Brain pericyte (primary cell): ENCODE measurements at places on chromosomes 3 and 15.

DNA sequence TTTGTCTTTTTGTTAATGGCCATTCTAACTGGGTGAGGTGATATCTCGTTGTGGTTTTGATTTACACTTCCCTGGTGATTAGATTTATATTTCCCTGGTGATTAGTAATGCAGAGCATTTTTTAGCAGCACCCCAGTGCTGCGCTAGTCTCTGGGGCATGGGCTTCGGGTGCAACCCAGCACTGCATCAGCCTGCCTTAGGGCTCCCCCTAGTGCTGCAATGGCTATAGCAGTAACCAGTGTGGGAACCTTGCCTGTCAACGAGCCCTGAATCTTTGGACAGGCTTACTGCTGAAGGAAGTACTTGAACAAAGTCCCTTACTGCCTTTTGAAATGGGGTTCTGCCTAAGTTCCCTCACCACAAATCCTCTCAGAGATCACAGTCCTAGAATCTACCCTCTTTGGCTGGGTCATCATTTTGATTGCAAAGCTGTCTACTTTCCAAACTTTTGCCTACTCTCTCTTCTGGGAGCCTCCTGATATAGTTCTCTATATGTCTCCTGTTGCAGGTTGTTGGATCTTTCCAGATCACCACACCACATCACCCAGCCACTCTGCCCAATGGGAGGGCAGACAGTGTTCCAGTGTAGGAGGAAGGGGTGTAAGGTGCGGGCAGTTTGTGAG lies 79.2 kb upstream of the CCNL1 start:
- no peak for DNase-seq

DNA sequence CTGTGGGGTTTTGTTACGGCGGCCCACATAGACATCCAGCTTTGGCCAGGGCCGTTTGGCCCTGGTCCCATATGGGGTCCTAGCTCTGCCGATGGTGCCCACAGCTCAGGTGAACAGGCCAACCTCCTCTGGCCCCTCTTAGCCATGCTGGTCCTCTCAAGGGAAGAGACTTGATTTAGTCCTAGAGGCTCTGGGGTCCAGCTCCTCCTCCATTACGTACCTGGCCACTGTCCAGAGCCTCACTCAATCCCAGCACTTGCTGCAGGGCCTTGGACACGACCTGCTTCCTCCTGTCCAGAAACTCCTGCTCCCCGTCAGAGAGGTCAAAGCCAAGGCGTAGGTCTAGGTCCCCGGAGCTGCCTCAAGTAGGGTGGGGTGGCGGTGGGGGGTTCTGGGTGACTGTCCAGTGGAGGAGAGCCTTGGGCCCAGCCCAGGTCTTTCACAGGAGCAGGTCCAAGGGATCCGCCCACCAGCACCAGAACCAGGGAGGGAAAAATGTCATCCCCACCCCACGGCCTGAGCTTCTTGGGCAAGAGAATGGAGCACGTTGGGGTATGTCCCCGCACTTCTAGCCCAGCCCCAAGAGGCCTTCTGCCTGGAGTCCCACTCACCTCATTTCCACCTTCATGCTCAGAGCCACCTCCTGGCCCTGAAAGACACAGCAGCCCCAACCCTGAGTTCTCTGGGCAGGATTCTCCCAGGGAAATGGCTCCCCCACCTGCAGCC lies 6.8 kb downstream of the PLA2G4F start:
- DNase-seq, result no peak

- no peak for DNase-seq
Observed at GRCh38 chr3:10251006-10251405, 2.7 kb downstream of the TATDN2 start.

GRCh38 chr15:61038910-61039309 lies 190.2 kb downstream of the RORA start:
- no peak for DNase-seq

DNA sequence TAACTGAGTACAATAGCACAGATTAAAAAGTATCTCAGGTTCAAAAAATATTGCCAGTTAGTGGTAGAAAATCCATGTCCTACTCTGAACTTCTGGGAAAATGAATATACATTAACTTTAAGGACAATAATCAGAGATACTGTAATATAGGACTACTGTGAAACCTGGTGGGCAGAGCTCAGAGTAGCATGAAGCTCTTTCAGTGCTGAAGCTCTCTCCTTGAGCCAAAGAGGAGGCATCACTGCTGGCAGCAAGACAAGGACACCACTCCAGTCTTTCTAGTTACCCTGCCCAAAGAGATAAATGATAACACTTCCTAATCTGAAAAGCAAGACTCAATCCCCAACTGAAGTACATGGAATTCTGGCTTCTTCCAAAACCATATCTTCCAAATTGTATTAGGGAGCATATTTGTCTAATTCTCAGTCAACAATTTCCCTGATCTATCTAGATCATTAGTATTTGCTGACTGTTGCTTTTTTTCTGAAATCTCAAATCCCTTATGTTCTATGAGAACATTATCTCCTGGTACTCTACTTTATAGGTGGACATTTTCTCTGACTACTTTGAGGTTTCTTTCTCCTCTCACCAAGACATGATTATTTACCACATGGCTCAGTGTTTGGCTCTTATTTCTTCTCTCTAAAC lies 55.9 kb downstream of the CLDN1 start:
- no peak for DNase-seq

- DNase-seq, result no peak
Observed at GRCh38 chr3:152365766-152366593, 97.3 kb downstream of the MBNL1 start.

- no peak for DNase-seq
Observed at GRCh38 chr3:183254487-183255347, 1.7 kb downstream of the B3GNT5 start.

DNA sequence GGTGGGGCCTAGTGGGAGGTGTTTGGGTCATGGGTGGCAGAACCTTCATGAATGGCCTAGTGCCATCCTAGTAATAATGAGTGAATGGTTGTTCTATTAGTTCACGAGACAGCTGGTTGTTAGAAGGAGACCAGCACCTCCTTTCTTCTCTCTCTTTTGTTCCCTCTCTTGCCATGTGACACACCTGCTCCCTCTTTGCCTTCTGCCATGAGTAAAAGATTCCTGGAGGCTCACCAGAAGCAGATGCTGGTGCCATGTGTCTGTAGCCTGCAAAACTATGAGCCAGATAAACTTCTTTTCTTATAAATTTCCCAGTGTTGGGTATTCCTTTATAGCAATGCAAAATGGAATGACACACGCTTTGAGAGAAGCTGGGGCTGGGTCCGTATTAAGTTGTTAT lies 89.0 kb upstream of the SLC4A7 start:
- no peak for DNase-seq

DNA sequence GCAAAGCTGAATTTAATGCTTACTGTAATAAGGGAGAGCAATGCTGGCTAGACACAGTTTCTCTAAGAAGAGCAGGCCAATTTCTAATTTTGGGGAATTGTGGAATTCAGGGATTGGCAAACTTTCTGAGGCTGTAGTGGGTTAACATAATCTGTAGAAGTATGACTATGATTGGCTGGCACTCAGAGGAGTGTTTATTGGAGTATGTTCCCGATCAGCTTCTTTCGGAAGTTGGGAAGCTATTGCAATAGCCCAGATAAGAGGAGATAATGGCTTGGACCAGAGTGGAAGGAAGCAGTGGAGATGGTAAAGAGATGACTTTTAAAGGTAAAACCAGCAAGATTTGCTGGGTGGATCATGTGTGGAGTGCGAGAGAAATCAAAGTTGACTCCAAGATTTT lies 19.4 kb downstream of the TMOD3 start:
- no peak for DNase-seq

DNA sequence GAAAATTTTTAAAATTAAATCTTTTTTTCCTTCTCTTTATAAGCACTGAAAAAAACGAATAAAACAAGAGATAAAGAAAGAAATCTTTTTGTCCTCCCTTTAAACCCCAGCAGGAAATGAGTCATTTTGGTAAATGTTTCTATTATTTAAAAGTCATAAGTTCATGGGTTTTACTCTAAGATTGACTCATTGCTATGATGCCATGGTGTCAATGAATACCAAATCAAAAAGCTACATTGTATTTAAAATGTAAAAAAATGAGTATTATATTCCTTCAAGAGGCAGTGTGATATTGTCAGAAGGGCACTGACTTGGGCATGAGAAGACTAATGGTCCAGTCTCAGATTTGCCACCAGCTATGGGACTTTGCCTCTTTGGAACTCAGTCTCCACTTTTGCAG lies 303.4 kb upstream of the DNAJC19 start:
- DNase-seq, result no peak

DNA sequence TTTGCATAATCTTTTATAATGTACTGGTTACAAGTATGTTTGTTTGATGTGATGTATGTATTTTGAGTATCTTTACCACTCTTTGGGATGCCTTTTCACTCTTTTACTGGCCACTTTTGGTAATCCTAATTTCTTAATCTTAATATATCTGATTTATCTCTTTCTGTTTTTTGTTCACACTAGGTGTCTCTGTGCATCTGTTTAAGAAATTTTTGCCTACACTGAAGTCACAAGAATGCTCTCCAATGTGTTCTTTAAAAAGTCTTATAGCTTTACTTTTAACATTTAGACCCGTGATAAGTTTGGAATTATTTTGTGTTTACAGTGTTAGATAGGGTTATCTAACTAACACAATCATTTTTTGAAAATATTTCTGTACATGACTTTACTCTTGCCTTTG lies 659.1 kb downstream of the SI start:
- no peak for DNase-seq

GRCh38 chr3:40490916-40491315 lies 14.0 kb downstream of the ZNF619 start:
- DNase-seq, result no peak

- no peak for DNase-seq
Observed at GRCh38 chr3:9659849-9660248, 10.5 kb downstream of the MTMR14 start.

- no peak for DNase-seq
Observed at GRCh38 chr3:2872884-2873283, 237.3 kb downstream of the IL5RA start.

DNA sequence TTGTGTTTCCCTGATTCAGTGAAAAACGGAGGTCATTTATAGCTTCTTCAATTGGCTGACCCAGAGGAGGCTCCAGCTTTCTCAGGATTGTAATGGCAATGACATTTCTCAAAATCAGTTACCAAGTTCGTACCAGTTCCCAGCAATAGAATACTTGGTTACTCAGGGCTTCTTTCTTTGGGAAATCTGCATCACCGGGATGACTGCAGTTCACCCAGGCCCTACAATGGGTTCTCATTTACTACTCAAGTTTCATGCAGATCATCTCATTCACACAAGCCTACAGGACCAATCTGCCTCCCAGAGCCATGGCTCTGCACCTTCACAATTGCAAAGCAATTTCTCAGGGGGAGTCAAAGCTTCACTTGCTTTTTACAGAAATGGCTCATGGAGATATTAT lies 109.6 kb downstream of the FHIT start:
- no peak for DNase-seq

- no peak for DNase-seq
Observed at GRCh38 chr3:114446600-114446999, 152.8 kb downstream of the TIGIT start.

GRCh38 chr3:41580274-41580959 lies 381.1 kb downstream of the CTNNB1 start:
- DNase-seq, result peak; percentile 66
